NAMALWA (cell line): ENCODE measurements at places on chromosomes 5 and 9.

- peak; percentile 85 for DNase-seq
Measured at GRCh38 chr9:133477992-133478850, 678 bp downstream of the SLC2A6 start.

DNA sequence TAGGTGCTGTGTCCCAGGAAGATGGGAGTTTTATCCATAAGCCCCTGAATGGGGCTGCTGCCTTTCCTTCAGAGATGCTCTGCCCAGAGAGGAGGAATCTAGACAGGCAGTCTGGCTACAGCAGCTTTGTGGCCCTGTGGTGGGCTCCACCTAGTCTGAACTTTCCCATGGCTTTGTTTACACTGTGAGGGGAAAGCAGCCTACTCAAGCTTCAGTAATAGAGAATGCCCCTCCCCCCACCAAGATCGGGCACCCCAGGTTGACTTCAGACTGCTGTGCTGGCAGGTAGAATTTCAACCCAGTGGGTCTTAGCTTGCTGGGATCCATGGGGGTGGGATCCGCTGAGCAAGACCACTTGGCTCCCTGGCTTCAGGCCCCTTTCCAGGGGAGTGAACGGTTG is 100.9 kb upstream of the DPYSL3 start:
- DNase-seq, result no peak

DNA sequence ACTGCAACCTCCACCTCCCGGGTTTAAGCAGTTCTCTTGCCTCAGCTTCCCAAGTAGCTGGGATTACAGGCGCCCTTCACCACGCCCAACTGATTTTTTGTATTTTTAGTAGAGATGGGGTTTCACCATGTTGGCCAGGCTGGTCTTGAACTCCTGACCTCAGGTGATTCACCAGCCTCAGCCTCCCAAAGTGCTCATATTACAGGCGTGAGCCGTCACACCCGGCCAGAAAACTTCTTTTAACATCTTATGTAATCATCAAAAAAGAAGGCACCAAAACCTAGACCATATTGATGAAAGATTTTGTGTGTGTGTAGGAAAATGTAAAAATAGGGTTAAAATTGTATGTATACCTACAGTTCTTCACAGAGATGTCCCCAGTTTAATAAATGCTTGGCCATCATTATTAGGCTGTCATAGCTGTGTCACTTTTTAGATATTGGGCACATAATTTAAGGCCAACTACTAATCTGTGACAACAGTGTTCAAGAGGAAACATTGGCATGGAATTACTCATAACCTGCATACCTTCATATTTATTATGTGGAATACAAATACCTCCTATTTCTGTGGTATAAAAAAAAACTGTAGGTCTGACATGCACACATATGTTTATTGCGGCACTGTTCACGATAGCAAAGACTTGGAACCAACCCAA is 44.4 kb downstream of the RAD50 start:
- no peak for DNase-seq

- DNase-seq, result peak; percentile 37
Measured at GRCh38 chr5:87069974-87070608, 197.6 kb upstream of the RASA1 start.

DNA sequence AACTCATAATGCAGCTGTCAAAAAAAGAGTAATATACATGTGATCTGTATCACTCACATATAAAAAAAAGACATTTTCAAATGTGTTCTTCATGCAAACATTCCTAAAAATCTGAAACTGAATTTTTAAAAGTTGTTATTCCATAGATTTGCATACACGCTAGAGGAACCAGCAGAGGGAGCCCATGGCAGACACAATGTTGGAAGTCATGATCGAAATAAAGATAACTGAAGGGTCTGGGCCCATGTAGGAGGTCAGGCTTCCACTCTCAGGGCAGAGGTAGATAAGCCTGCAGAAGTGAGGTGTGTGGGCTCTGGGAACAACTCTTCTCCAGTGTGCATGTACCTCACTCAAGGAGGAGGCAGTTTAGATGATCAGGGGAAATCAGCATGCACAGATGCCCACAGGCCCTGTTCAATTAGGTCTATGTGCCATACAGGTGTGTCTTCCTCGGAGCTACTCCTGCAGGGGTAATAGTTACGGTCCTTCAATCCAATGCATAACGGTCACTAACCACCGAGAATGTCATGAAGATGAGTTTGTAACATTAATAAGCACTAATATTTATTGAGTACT is 208.6 kb downstream of the EPB41L4A start:
- peak; percentile 54 for DNase-seq
